ENCODE measurements at places on chromosomes 12 and 14.

DNA sequence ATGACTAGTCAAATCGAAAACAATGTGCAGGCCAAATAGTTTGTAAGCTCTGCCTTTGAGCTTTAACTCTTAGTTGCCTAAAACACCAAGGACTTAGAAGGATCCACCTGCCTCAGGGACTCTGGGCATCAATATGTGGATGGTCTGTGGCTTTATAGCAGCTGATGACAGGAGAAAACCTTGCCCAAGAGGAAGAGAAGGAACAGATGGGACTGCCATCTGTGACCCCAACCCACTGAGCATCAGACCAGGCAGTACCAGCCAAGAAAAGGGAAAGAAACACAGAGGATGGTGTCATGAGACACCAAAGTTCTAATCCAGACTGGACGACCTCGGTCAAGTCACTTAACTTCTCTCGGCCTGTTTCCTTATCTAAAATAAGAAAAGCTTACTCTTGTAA, 12.7 kb downstream of the TGFB3 start:
- DNase-seq, result no peak

- no peak for DNase-seq
Observed at GRCh38 chr14:68626386-68626785, 166.5 kb downstream of the ZFP36L1 start.

DNA sequence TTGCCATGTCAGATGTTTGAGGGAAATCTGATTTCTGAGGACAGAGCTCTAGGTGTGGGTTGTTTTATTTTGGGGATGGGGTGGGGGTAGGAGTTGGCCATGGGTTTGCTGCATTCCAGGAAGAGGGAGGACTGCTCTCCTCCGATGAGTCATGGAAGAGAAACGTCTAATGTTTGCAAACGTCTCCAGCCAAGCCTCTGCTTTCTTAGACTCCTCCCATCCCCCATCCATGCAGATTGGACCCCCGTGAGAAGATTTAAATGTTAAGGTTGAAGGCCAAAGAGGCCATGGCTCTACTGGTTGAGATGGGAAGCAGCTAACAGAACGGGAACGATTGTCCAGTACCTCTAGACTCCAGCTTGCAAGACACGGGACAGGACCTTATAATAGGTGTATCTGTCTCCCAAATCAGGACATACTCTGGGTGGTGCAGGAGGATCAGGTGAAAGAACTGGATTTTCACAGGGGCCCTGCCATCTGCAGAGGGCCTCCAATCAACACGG, 11.4 kb upstream of the ATP2A2 start:
- no peak for DNase-seq

GRCh38 chr12:21676776-21677175, 19.1 kb upstream of the LDHB start:
- no peak for DNase-seq

GRCh38 chr12:2312175-2312574, 259.4 kb downstream of the CACNA1C start:
- no peak for DNase-seq

DNA sequence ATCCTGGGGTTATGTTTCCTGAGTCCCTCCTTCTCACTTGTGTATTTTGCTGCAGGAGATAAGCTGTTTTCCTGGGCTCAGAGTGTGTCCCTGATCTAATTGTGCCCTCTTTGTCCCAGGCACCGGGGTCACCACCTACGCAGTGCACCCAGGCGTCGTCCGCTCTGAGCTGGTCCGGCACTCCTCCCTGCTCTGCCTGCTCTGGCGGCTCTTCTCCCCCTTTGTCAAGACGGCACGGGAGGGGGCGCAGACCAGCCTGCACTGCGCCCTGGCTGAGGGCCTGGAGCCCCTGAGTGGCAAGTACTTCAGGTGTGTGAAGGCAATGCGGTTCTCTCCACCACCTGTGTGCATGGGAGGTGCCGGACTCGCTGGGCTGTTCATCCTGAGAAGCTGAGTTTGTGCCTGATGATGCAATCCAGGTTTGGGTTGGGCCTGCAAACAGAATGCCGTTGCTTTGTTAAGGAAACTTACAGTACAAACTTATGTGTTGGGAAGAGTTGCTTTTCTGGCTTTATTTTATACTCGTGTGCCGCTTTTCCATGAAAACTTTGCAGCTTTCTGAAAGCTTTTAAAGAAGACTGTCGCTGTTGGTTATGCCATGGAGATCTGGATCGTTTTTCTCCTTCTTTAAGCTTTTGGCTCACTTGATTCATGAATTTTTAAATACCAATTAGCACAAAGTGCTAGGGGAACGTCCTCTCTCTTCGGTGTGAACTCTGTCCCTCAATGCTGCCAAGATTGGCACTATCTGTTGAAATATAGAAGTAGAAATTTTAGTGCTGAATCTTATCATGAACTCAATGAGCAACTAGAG, 27.6 kb downstream of the RDH12 start:
- no peak for DNase-seq

GRCh38 chr12:104802208-104802607, 155.9 kb downstream of the SLC41A2 start:
- DNase-seq, result no peak

- peak; percentile 38 for DNase-seq
Observed at GRCh38 chr12:99619389-99620158, 28.0 kb upstream of the GARIN6 start.

GRCh38 chr14:74347097-74347794, 1.0 kb upstream of the VRTN start:
- DNase-seq, result no peak

DNA sequence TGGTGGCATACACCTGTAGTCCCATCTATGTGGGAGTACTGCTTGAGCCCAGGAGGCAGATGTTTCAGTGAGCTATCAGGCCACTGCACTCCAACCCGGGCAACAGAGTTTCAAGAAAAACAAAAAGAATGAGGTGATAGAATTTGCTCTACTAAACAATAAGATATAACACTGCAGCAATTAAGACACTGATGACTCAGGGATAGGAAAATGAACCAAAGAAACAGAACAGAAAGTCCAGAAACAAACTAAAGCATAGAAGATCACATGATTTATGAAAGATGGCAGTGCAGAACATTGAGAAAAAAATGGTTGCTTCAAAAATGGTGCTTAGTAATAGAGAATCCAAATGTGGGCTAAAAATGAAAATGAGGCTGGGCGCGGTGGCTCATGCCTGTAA, 65.2 kb upstream of the AP4S1 start:
- no peak for DNase-seq

DNA sequence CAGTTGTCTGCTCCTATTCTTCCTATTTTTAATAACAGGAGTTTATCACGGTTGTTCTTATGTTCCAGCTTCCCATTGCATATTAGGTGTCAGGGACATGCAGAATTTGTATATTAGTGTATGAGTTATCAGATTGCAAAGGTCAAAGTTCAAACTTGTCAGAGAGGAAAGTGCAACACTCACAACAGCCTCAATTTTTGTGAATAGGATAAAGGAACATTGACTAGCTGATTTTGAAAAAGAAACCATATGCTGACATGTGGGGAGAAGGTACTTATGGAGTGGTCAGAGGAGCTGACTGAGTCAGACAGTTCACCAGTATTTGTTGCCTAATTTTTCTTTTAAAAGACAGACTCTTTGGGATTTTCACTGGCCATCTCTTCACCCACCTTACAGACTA, 222.1 kb downstream of the C12orf50 start:
- DNase-seq, result no peak

DNA sequence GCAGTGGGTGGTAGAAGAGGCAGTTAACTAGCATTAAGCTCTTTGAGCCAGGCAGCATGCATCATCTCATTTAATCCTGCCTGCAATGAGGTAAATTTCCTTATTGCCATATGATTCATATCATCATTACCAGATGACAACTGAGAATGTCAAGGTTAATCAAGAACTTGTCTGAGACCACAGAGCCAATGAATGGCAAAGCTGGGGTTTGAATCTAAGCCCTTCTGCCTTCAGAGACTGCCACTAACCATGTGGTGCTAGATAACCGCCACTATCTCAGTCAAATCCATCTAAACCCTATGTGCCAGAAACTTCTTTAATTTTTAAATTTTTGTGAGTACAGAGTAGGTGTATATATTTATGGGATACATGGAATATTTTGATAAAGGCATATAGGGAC, 77.8 kb upstream of the GRIP1 start:
- DNase-seq, result no peak

- no peak for DNase-seq
Observed at GRCh38 chr14:77268989-77269600, 1.9 kb downstream of the NGB start.

- no peak for DNase-seq
Observed at GRCh38 chr12:114355389-114356088, 50.4 kb downstream of the TBX5 start.

DNA sequence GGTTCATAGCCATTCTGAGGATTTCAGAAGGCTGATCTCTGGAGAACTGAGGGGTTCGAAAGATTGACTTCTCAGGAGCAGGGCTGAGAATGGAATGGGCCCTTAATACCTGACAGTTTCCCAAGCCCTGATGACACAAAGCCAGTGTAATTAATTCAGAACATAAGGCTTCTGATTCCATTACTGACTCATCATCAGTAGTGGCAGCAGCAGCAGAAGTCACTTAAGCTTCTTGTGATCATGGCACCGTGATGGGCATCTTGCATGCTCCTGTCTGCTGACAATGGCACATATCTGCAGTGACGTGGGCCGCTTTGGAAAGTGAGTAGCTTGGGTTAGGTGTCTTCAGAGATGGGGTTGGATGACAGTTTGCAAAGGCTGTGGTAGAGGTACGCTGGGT, 38.2 kb upstream of the GSG1 start:
- no peak for DNase-seq

DNA sequence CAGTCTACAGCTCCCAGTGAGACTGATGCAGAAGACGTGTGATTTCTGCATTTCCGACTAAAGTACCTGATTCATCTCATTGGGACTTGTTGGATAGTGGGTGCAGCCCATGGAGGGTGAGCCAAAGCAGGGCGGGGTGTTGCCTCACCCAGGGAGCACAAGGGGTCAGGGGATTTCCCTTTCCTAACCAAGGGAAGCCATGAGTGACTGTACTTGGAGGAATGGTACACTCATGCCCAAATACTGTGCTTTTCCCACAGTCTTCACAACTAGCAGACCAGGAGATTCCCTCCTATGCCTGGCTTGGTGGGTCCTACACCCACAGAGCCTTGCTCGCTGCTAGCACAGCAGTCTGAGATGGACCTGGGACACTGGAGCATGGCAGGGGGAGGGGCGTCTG, 21.0 kb upstream of the ABCC9 start:
- DNase-seq, result no peak

DNA sequence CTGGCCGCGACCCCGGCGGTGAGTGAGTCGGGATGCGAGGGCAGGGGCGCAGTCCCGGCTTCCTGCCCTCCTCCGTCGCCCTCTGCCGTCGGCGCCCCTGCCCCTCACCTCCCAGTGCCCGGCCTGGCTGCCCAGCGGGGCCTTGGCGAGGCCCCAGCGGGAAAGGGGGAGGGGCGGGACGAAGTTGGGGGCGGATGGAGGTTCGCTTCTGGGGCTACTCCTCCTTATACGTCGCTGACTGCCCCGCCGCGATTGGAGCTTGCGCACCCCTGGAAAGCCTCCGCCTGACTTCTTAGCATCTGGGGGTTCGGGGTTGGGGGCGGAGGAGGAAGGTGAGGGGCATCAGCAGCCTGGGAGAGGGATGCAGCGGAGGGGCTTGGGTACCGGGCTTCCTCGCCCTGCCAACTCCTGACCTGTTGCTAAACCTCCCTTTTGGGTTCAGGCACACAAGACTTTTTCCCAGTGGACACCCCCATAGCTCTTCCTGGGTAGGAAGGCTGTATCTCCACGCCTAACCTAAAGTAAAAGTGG, 406 bp downstream of the TMEM263 start:
- no peak for DNase-seq

DNA sequence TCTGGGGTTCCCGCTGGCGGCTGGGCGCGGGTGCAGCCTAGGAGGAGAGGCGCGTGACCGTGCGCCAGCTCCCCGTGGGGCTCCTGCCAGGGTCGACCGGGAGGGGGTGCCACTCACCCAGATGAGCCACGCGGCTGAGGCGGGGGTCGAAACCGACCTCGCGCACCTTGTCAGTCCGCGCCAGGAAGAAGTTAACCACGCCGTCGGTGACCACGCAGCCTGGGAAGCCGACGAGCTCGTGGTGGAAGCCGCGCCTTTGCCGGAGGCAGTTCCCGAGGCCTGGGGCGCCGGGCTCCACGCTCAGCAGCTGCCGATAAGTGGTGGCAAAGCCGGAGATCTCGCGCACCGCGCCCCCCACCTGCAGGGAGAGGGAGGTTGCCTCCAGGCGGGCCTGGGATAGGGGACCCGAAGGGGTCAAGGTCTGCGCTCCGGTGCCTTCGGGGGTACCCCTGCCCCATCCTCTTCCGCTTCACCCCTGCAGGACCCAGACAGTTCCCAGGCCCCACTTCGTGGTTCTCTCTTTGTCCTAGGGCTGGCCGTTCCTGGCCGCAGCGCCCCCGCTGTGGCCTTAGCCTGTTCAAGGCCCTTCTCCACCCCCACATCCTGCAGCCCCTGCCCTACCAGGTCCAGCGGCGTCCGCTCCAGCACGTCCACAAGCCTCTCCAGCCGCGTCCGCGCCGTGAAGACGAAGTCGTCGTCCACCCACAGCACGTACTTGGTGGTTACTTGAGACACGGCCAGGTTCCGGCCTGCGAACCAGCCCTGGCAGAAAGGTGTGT, 5.3 kb downstream of the B4GALNT1 start:
- DNase-seq, result no peak

Data from AML-193 (cell line).